ENCODE measurements at places on chromosomes 6 and 20.

- no peak for DNase-seq
Measured at GRCh38 chr20:62959998-62960436, 7.5 kb downstream of the SLC17A9 start.

DNA sequence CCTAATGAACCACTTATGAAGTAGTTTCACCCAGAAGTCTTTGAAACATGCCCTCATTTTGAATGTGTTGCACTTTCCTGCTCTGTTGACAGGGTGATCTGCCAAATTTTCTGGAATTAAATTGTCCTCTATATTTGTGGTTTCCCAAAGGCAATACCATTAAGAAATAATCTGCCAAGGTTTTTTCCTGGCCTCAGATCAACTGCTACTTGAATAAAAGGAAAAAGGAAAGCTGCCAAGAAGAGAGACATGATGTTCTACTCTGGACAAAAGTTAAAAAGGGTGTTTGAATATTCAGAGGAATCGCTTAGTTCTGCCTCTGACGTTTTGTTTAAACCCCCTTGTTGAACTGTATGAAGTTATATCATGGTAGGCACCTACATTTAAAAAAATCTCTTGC lies 37.4 kb upstream of the ARMH2 start:
- no peak for DNase-seq

- no peak for DNase-seq
Measured at GRCh38 chr6:133779916-133780695, 108.8 kb upstream of the TCF21 start.

GRCh38 chr6:110813338-110814101 lies 1.7 kb downstream of the CDK19 start:
- DNase-seq: no peak

DNA sequence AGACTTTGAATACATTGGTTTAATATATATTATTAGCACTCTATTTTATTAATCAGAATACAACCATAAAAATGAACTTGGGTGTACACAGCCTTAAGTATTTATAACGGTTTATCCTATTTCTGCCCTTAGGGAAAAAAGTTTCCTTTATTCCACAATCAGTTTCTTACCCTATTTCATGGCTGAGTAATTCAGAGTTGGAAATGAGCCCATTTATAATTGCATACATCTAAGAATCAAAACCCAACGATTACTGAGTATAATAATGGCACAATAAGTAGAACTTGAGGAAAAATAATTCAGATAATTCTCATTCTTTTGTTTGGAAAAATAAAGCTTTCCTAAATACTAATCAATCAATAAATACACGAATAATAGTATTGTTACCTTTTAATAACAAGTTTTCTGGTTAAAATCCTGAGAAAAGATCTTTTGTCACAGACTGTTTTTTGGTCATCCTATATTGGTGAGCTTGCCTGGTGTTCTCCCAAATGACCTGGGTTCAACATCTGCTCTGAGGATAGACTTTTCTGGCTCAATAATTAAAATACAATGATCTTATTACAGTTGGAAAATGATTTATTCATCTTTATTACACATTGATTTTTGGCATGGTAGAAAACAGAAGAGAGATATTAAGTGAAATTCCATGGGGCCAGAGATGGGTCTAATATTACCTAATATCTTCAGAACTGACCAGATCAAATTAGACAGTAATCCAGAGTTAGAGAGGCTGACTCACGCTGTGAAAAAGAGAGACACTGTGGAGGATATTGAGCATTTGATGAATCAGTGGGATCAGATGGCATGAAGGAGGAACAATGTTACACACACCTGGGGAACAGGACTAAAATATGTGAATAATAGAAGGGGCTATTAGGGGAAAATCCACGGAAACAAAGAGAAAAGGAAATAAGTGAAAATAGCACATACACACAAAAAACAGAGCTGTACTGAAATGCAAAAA lies 162.1 kb upstream of the TBX18 start:
- no peak for DNase-seq

Data from activated CD8-positive, alpha-beta memory T cell treated with anti-CD3 and anti-CD28 coated beads for 48 hours (primary cell).